ENCODE measurements at places on chromosomes 7 and 10. TPM values are rescaled to one million over a fixed set of nuclear protein-coding genes. Genes with fewer than 3 reads are reported as not detected.
A peak's percentile ranks its signal among the peaks of the same experiment; 100 is the strongest.

DNA sequence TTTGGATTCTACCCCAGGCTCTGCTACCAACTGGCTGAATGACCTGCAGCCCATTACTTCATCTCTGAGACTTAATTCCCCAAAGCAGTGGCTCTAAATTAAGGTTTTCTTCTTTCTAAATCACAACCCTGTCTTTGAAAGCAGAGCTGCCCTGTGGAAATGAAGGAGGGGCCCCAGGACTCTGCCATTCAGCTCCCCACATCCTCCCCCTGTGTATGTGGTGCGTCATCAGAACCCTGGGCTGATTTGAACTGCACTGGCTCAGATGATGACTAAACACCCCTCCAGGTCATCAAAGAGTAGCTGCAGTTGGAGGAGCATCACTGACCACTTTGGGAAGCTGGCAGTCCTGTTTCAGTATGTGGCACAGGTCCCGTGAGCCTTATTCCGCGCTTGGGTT is 46.6 kb downstream of the BPGM start:
- no peaks in the 10 kb centered on the region for H3K27me3 ChIP-seq
- no peak for DNase-seq
- no peak overlapping the region for H3K27ac ChIP-seq
- H3K4me1 ChIP-seq, result no peaks in the 10 kb centered on the region
- H3K36me3 ChIP-seq, result no peaks in the 10 kb centered on the region
- H3K4me3 ChIP-seq, result no peak overlapping the region

DNA sequence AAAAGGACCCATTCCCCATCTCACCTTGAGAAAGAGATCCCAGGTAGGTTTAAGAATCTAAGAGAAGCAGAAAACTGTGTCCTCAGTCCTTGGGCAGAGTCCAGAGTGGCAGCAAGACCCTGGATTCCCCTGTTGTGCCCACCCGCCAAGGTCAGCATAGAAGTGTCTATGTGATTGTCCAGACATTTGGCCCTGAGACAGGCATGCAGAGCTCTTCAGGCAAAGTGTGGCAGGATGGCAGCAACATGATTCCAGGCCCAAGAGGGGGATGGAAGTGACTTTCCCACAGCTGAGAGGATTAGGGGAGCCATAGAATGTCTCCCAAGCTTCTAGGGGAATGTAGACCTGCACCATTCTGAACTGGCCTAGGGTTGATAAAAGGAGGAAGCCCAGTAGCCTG is 39.1 kb upstream of the OPALIN start:
- no peak overlapping the region for H3K27ac ChIP-seq
- H3K27me3 ChIP-seq, result peaks cover 16% of the 10 kb centered on the region
- no peaks in the 10 kb centered on the region for H3K36me3 ChIP-seq

SLIT1 gene
- total RNA-seq, result 11.0 TPM

HSPB1 gene
- total RNA-seq, result 1,267 TPM

DNA sequence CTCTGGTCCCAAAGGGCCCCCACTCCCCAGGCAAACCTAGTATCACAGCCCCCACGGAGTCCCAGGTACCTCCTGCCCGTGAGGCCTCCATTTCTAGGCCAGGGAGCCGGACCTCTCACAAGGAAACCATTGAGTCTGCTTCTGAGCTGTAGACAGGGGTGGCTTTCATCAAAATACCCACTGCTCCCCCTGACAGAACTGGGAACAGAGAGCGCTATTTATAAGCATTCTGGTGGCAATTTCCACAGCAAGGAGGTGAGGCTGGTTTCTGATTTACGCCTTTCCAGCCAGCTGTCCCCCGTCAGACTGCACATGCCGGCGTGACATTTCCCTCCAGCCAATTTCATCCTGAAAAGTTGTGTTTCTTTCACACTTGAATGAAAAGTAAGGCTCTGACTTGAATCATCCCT is 407.5 kb upstream of the PRKCQ start:
- no peak overlapping the region for H3K4me3 ChIP-seq
- peak overlapping the region; percentile 40 for H3K27ac ChIP-seq
- no peaks in the 10 kb centered on the region for H3K36me3 ChIP-seq
- H3K4me1 ChIP-seq, result peaks cover 18% of the 10 kb centered on the region

- peaks cover 100% of the 10 kb centered on the region for H3K27me3 ChIP-seq
- H3K4me3 ChIP-seq, result no peak within 1 kb of the TSS
- no peaks in the 10 kb centered on the region for H3K4me1 ChIP-seq
- no peak for DNase-seq
- no peak within 1 kb of the TSS for H3K27ac ChIP-seq
Observed at GRCh38 chr7:27151931-27152815, at the start of gene HOXA3. TSS of gene HOXA3 (minus strand) at chr7:27152583. CDS start at chr7:27110640, 41,943 bp downstream.

DNA sequence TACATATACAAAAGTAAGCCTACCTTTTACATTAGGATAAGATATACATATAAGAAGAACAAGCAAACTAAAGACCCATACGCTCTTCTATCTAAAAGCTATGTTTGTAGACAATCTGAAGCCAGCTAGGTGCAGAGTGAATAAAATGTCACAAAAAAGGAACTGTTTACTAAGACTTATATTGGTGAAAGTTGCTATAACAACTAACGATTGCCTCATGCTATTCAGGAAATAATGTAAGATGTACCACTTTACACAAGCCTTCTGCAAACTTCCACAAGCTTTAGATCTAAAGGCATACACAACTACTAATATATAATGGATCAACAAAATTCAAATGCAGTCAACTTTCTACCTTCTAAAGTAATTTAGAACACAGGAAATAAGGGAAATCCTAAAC is 175.1 kb downstream of the SRPK2 start:
- no peaks in the 10 kb centered on the region for H3K36me3 ChIP-seq
- no peaks in the 10 kb centered on the region for H3K27me3 ChIP-seq
- H3K4me3 ChIP-seq, result no peak overlapping the region
- DNase-seq, result no peak

TRIM74 gene
- 2.0 TPM for total RNA-seq

- no peaks in the 10 kb centered on the region for H3K36me3 ChIP-seq
- H3K4me3 ChIP-seq, result no peak overlapping the region
- DNase-seq, result peak; percentile 22
Observed at GRCh38 chr7:140160308-140160707, 16.5 kb downstream of the KDM7A start.

TAS2R5 gene
- total RNA-seq, result 1.1 TPM

LEP gene
- total RNA-seq, result not detected

- H3K4me1 ChIP-seq, result no peaks in the 10 kb centered on the region
- H3K27ac ChIP-seq, result no peak overlapping the region
- H3K36me3 ChIP-seq, result no peaks in the 10 kb centered on the region
- no peak for DNase-seq
Observed at GRCh38 chr10:67127441-67127840, 201.6 kb downstream of the LRRTM3 start.

MORN4 gene
- total RNA-seq, result 16.8 TPM

GRCh38 chr10:115947104-115947503 is 325.9 kb downstream of the GFRA1 start:
- H3K27me3 ChIP-seq, result no peaks in the 10 kb centered on the region
- no peak for DNase-seq
- H3K36me3 ChIP-seq, result no peaks in the 10 kb centered on the region
- H3K4me3 ChIP-seq, result no peak overlapping the region

GRCh38 chr10:4941540-4942330 is 21.5 kb upstream of the AKR1C1 start:
- no peak overlapping the region for H3K27ac ChIP-seq
- no peak overlapping the region for H3K4me3 ChIP-seq
- H3K27me3 ChIP-seq, result no peaks in the 10 kb centered on the region
- no peaks in the 10 kb centered on the region for H3K36me3 ChIP-seq
- no peak for DNase-seq

DNA sequence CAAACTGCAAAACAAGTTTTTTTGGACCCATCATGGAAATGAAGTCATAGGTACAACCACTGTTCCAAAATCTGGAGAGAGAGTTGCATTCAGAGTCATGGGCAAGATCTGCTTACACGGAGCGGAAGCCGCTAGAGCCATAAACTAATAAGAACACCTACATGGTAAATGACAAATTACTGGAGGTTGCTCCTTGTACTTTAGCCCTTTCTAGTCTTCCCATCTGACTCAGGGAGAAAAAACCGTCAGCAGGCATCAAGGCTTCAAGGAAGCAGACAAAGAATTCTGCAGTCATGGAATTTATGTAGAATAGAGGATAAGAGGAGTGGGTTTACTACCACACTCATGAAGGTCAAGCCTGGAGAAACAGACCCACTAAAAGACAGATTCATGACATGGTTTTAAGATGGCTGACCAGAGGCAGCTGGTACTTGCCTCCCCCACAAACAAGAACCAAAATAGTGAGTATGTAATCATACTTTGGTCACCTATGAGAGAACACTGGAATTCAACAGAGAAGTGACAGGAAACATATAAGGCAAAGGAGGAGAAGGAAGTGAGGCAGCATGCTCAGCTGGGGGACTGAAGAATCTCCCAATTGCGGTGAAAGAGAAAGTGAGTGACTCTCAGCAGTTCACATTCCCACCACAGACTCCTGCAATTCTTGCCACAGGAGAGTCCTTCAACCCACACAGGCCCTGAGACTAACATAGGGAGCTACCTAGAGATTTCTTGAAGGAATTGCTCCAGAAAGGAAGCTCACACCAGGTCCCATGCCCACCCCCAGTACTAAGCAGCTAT is 42.4 kb upstream of the ASAH2 start:
- no peaks in the 10 kb centered on the region for H3K27me3 ChIP-seq
- no peak overlapping the region for H3K4me3 ChIP-seq
- H3K36me3 ChIP-seq, result no peaks in the 10 kb centered on the region
- H3K27ac ChIP-seq, result no peak overlapping the region
- no peak for DNase-seq

GRCh38 chr10:114711176-114711868 is 53.2 kb upstream of the ABLIM1 start:
- no peaks in the 10 kb centered on the region for H3K27me3 ChIP-seq
- H3K4me1 ChIP-seq, result peaks cover 39% of the 10 kb centered on the region
- no peak overlapping the region for H3K27ac ChIP-seq
- no peak overlapping the region for H3K4me3 ChIP-seq
- DNase-seq, result no peak
- no peaks in the 10 kb centered on the region for H3K36me3 ChIP-seq

DNA sequence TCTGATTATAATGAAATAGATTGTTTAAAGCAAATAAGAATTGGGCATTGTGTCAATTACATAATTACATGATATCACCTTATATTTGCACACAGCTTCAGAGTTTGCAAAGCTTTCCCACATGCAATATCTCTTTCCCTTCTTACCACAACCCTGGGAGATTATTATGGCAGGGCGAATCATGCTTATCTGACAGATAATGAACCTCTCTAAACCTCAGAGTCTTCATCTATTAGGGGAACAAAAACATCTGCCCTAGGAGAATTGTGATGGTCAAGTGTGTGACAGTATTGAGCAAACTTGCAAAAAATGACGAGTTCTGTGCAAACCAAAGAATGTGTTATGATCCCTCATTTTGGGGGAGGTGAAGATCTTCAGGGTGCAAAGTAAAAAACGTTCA is 90.0 kb downstream of the MYOF start:
- peak; percentile 12 for DNase-seq
- H3K36me3 ChIP-seq, result no peaks in the 10 kb centered on the region
- peaks cover 25% of the 10 kb centered on the region for H3K4me1 ChIP-seq
- no peaks in the 10 kb centered on the region for H3K27me3 ChIP-seq

DNA sequence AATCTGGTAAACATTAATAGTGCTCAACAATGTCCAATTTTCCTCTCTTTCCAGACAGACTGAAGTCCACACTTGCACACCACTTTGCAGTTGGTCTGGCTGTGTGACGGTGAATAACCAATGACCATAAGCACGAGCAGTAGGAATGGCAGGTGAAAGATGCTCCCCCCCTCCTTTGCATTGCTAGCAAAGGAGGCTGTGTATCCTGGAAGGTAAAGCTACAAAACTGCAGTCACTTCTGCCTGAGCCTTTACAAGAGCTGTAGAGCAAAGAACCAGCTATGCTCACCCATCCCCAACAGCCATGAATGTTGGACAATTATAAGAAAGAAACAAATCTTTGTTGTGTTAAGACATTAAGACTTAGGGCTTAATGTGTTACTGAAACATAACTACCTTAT is 178.0 kb downstream of the IPMK start:
- no peak overlapping the region for H3K4me3 ChIP-seq
- no peak for DNase-seq
- H3K4me1 ChIP-seq, result no peaks in the 10 kb centered on the region
- H3K27me3 ChIP-seq, result no peaks in the 10 kb centered on the region
- H3K36me3 ChIP-seq, result no peaks in the 10 kb centered on the region

GRCh38 chr7:128206747-128207500 is 34.2 kb upstream of the LEP start:
- DNase-seq, result no peak
- H3K4me1 ChIP-seq, result no peaks in the 10 kb centered on the region
- no peak overlapping the region for H3K4me3 ChIP-seq
- peaks cover 65% of the 10 kb centered on the region for H3K27me3 ChIP-seq
- no peaks in the 10 kb centered on the region for H3K36me3 ChIP-seq

ZNF679 gene
- not detected for total RNA-seq

TLL2 gene
- 0.15 TPM for total RNA-seq

GRCh38 chr10:47044741-47045140 is 133.5 kb downstream of the PTPN20 start:
- no peak overlapping the region for H3K27ac ChIP-seq
- no peaks in the 10 kb centered on the region for H3K36me3 ChIP-seq
- H3K27me3 ChIP-seq, result no peaks in the 10 kb centered on the region
- peaks cover 2% of the 10 kb centered on the region for H3K4me1 ChIP-seq
